Activated CD8-positive, alpha-beta T cell treated with anti-CD3 and anti-CD28 coated beads for 36 hours (primary cell): ENCODE measurements at places on chromosomes 6 and 20. TPM values are rescaled to one million over a fixed set of nuclear protein-coding genes. Genes with fewer than 3 reads are reported as not detected.

GRCh38 chr20:49247792-49248191 lies 28.6 kb downstream of the DDX27 start:
- no peak for DNase-seq

The SCRT2 gene
- not detected for total RNA-seq

The NOX3 gene
- total RNA-seq, result not detected

GRCh38 chr20:44362466-44362940 lies 7.0 kb downstream of the HNF4A start:
- no peak for DNase-seq

- no peak for DNase-seq
Measured at GRCh38 chr6:75611011-75611701, 9.5 kb downstream of the SENP6 start.

GRCh38 chr6:28727559-28728211 lies 196.1 kb downstream of the TRIM27 start:
- DNase-seq, result no peak

The HLA-E gene
- total RNA-seq, result 499 TPM

The DTNBP1 gene
- total RNA-seq, result 14.6 TPM

DNA sequence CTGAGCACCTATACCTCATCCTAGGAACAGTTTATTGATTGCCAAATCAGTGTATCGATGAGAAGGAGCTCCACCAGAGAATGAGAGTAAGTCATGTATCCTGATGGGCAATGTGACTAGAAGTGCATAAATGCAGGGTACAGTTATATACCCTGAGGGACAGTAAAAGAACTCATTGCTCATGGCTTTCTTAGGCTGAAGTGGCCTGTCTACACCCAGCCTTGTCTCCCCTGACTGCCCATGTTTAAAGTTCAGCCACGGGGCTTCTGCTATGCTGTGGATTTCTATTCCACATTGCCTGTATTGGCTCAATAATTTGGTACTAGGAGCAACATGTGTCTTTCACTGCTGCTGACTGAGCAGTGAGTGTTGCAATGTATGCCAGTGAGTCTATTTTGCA lies 400.4 kb upstream of the IMPG1 start:
- DNase-seq, result no peak

GRCh38 chr6:165618241-165618640 lies 44.8 kb downstream of the PDE10A start:
- no peak for DNase-seq

- peak; percentile 43 for DNase-seq
Measured at GRCh38 chr6:41546475-41546865, 289 bp downstream of the FOXP4 start.

DNA sequence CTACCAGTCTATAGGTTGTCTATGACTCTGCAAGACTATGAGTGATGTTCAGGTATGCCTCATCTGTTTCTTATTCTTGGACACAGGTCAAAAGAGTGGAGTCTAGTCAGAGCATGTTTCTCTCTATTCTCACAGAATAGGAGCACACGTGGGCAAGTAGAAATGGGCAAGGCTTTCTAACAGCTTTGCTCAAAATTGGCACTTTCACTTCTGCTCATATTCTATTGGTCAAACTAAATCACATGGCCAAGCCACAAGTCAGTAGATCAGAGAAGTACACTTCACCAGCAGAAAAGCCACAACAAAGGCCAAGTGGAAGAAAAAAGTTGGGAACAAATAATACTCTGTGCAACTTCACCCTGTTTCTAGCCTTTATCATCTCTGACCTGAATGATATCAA lies 354.5 kb upstream of the SYNCRIP start:
- no peak for DNase-seq

DNA sequence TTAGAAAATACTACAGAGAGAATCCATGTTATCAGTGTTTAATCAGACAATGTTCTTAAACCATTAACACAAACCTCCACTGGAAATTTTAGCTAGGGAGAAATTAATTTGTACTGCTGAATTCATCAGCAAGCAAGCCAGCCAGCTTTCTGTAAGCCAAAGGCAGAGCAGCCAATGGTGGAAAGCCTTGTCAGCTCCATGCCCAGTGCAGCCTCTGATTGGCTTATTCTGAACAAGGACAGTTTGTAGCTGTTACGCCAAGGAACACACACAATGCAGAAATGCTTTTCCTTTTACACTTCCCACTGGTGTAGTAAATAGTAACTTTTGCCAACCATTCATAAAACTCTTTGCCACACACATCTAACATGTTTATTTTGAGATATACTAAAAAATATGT lies 265.0 kb downstream of the TENT5A start:
- no peak for DNase-seq

The CLPSL2 gene
- not detected for total RNA-seq

- DNase-seq, result peak; percentile 44
Measured at GRCh38 chr6:4727671-4728435, 48.4 kb upstream of the CDYL start.

DNA sequence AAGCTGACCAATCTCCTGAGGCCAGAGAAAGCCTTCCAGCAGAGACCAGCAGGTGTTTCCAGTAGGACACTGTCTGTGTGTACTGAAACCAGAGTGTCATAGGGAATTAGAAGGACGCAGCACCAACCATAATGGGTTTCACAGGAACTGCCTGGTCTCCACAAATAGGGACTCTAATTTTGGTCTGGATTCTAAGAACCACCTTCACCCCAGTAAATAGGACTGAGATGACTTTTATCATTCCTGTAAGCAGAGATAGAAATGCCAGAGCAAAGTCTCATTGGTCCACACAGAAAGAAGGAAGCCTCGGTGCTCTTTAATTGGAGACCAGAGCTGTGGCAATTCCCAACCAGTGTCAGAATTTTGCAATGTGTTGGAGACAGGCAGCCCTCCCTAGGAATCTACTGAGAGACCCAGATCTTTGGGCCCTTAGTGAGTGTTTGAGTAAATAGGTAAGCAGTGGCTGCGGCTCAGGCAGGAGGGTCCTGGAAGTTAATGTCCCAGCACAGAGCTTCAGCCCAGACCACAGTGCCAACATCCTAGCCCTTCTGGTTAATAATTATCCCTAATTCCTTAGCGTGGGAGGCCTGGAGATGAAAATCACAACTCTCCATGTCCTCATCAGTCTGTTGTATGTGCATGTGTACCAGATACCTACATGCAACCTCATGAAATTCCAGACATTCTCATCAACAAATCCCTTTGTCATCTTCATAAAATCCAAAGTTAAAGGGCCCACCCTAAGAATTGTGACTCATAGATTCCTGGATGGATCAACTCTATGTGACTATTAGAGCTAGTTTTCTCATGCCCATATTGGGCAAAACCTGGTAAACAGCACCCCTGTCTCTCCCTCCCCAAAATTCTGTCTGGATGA lies 81.2 kb downstream of the UNC5CL start:
- no peak for DNase-seq

GRCh38 chr20:2742934-2743559 lies 50.5 kb downstream of the EBF4 start:
- peak; percentile 77 for DNase-seq

DNA sequence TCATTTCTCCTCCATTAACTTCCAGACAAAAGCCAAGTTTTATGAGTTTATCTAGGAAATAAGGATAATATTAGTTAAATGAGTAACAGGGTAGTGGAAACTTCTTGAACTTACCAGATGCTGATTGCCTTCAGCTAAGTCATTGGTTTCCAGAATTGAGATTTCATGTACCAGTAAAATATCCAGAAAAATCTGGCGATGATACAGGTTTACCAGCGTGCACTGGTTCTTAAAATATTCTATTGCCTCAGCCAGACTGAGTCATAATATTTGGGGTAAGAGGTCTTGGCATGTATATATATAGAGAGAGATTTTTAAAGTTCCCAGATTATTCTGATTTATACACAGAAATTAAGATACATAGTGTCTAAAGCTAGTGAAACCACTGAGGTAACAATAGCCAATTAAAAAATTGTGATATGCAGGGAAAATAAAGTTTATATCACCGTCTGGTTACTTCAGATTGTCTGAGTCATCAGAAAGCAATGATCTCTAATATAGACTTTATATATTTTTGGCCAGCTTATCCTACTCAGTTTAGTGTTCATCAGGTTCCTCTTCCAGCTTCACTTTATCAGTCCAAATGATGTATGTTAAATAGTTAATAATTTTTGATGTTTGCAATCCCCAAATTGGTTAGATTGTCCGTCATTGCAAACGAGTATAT lies 39.5 kb upstream of the SDHAF4 start:
- no peak for DNase-seq

DNA sequence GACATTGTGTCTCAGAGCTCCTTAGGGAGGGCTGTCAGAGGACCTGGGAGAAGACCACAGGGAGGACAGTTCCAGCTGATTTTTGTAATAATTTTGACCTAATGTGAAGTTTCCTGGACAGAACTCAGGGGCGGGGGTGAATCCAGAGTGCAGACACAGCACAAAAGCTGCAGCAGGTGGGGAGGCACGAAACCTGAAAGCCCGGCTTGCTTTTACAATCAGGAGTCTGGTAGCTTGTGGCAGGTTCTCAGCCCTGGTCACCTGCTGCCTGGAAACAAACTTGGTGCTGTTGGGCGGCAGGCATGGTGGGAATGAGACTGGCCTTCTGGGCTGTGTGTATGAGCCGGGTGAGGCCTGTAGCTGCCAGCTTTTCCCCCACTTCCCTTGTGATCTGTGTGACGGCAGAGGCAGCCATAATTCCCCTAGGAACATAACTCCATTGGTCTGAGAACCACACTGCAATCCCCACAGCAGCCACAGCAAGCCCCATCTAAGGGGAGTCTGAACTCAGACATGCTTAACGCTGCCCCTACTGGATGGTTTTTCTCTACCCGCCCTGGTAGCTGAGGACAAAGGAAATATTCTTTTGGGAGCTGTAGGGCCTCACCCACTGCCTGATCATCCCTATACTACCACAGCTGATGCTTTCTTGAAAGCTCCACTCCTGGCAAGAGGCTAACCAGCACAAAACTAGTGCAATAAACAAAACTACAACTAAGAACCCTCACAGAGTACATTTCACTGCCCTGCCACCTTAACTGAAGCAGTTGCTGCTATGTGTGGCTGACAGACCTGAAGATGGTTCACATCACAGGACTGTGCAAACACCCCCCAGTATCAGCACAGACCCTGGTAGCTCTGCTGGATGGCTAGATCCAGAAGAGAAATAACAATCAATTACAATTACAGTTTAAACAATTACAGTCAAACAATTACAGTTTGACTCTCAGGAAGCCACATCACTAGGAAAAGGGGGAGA lies 1055.1 kb upstream of the GJE1 start:
- DNase-seq, result peak; percentile 31

DNA sequence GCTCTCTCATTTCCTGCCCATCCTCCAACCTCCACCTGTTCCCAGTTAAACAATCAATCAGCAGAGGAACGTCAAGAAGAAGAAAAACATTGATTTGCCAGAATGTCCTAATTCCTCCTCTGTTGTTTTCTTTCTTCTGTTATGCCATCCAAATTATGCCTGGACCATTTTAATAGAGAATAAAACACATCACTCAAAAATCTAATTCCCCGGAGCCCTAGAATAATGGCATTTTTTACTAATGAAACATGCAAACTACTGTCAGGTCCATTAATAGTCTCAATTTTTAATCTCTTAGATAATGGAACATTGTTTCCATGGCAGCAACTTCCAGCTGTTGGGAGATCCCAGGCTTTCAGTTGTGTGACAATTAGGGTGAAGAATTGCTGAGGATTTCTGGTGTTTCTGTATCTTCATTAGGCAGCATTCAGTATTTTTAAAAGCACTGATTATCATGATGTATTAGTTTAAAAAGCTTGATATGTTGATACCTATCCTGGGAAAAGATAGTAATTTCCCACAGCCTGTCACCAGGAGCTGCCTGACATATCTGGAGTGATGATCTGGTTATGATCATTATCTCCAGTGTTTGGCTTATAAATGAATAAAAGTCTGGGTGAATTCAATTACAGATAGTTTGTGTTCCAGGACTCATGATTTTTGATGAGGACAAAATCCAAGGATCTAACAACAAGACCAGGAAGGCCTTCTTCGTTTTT lies 209.8 kb downstream of the TPBG start:
- DNase-seq, result no peak

DNA sequence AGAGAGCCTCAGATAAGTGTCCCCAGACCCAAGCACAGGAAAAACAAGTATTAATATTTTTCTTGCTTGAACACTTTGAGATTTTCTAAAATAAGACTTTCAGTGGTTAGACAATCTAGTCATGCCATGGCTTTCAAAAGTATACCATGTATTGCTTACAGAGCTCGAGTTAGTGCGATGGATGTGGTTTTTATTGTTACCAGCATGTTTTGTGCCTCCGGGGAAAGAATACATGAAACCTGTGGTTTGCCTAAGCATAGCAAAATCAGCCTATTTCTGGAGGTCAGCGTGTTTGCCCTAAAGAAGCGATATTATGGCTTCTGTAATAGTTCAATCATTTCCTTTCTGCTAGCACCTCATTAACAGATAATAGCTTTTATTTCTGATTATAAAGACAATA lies 21.6 kb downstream of the RIN2 start:
- DNase-seq, result no peak

DNA sequence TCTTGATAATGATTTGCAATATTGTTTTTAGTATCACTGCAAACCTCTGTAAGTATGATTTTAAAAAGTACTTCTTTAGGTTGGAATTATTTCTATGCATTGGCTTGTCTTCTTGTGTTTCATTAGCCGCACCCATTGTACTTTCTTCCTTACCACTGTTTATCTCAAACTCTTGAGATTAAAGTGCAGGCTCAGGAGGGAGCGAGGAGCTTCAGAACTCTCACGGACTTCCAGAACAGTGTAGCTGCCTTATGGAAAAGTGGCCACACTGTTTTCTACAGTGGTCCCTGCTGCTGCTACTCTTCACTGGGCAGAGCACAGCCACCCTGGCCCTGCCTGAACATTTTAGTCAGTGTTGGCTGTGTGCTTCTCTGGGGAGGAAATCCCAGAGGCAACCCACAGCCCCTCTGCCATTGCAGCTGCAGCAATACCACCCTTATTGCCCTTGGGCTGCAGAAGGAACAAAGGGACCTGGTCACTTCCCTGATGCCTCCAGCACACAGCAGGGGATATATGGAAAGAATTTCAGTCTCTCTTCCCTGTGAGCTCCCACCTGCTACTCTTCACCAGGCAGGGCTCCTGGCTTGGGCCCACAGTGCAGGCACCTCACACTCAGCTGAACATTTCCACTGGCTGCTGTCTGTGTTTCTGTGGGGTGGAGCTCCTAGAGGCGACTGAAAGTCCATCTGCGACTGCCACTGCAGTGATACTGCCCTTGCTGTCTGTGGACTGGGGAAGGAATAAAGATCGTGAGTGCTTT lies 91.7 kb upstream of the MAP3K4 start:
- no peak for DNase-seq

The NOTCH4 gene
- 1.3 TPM for total RNA-seq

GRCh38 chr6:157893238-157893637 lies 70.2 kb downstream of the SNX9 start:
- peak; percentile 71 for DNase-seq

The SLC32A1 gene
- not detected for total RNA-seq

The OTOR gene
- total RNA-seq, result not detected
